Stimulated activated CD4-positive, alpha-beta T cell treated with anti-CD3 and anti-CD28 coated beads, Interleukin-1b, Interleukin-23, amount 100 ng/mL, for 4 hours (primary cell): ENCODE measurements at places on chromosomes 12 and 14.

- no peak for DNase-seq
These were observed 1.5 kb upstream of the EFS start for GRCh38 chr14:23366426-23366921.

GRCh38 chr14:105168979-105169507, 467 bp upstream of the JAG2 start:
- DNase-seq: peak; percentile 27

- DNase-seq: peak; percentile 35
These were observed 20.0 kb upstream of the TCP11L2 start for GRCh38 chr12:106282457-106283097.

GRCh38 chr12:67331123-67331522, 62.0 kb downstream of the CAND1 start:
- no peak for DNase-seq

GRCh38 chr14:100861188-100861936, 35.4 kb downstream of the MEG3 start:
- DNase-seq: no peak

DNA sequence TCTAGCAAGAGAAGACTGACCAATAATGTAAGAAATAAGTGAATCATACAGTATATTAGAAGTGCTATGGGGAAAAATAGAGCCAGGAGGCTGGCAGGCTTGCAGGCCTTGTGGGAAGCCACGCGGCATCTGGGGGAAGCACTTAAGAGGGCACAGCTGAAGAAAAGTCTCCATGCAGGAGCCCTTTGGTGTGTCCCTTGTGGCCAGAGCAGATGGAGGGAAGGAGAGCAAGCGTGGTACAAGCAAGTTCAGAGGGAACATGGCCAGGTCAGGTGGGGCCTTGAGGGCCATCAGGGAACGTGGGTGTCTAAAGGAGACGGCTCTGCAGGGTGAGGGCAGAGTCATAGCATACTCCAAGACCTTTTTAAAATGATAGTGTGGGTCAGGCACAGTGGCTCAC, 51.7 kb downstream of the LRRC74A start:
- no peak for DNase-seq

DNA sequence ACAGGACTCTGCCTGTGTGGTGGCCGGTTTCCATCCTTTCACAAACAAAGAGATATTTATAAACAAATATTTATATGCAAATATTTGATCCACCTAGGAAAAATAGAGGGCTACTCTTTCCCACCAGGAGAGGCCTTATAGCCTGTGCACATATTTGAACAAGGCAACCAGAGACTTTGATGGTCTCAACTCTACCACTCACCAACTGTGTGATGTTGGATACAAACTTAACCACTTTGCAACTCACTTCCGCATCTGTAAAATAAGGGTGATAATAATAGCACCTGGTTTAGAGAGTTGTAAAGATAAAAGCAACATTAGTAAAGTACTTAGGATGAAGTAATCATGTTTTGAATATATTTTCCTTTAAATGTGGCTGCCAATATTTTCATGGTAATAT, 1.5 kb upstream of the CLEC12A start:
- no peak for DNase-seq

DNA sequence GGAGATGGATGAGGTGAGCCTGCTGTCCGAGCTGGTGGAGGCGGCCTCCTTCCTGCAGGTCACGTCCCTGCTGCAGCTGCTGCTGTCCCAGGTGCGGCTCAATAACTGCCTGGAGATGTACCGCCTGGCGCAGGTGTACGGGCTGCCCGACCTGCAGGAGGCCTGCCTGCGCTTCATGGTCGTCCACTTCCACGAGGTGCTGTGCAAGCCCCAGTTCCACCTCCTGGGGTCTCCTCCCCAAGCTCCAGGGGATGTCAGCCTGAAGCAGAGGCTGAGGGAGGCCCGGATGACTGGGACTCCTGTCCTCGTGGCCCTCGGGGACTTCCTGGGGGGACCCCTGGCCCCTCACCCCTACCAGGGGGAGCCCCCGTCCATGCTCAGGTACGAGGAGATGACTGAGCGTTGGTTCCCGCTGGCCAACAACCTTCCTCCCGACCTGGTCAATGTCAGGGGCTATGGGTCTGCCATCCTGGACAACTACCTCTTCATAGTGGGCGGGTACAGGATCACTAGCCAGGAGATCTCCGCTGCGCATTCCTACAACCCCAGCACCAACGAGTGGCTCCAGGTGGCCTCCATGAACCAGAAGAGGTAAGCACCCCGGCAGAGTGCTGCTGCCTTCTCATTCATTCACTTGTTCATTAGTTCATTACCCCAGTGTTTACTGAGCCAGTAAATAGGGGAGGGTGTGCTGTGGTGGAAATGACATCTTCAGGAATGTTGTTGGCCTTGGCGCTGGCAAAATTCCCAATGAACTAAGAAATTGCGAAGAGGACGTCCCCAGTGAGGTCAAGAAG, 774 bp upstream of the MANSC4 start:
- DNase-seq: no peak

DNA sequence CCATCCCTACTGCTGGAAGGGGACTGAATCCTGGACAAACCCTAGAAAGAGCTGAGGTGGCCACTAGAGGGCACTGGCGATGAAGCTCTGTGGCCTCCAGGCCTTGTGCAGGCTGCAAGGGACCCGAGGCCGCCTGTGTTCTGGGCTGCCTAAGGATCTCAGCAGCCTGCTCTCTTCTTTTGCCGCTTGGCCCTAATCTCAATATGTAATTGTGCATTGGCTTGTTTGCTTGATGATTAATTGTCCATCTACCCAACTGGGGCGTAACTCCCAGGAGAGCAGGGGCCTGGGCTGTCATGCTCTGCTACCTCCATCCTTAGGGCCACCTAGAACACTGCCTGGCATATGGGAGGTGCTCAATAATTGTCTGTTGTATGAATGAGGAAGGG, 73.8 kb downstream of the SYNE3 start:
- DNase-seq: peak; percentile 72

- DNase-seq: no peak
These were observed at the start of gene MMP19 for GRCh38 chr12:55842681-55843429. Gene MMP19 (minus strand): TSS chr12:55842936. CDS start chr12:55842830, 106 bp downstream.

DNA sequence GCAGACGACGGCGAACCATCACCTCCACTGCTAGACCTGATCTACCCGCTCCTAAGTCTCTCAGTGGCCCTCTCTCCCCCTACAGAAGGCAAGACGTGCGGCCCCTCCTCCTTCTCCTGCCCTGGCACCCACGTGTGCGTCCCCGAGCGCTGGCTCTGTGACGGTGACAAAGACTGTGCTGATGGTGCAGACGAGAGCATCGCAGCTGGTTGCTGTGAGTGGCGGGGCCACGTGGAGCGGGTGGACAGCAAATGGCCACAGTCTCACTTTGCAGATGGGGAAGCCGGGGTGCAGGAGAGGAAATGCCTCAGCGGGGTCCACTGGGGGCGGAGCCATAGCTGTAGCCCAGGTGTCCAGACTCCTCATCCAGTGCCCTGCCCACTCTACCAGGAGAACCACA, 21.4 kb upstream of the NXPH4 start:
- no peak for DNase-seq

GRCh38 chr12:92854344-92854743, 74.8 kb downstream of the EEA1 start:
- DNase-seq: no peak

- DNase-seq: no peak
These were observed 333.9 kb downstream of the ZFP36L1 start for GRCh38 chr14:68458840-68459469.

DNA sequence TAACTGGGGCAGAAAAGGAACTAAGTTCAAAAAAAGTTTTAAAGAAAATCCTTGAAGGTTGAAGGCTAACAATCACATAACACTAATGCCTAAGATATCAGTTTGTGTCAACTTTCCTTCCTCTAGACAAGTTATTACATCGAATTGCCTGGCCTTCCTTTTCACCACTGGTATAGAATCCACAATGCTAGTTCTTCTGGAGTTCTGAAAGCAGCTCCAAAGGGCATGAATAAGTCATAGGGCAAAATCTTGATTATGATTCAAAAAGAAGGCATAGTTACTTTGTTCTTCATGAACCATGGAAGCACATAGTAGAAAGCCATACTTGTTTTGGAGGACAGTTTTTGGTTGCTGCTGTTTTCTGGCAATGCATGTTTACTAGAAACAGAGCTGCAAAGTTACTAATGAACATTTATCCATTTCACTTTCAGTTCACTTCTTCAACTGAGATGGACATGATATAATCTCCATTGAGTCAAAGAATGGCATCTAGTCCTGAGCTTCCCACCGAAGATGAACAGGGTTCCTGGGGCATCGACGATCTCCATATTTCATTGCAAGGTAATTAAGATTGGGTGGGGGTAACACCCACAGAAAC, 56.0 kb downstream of the SYNE2 start:
- no peak for DNase-seq

DNA sequence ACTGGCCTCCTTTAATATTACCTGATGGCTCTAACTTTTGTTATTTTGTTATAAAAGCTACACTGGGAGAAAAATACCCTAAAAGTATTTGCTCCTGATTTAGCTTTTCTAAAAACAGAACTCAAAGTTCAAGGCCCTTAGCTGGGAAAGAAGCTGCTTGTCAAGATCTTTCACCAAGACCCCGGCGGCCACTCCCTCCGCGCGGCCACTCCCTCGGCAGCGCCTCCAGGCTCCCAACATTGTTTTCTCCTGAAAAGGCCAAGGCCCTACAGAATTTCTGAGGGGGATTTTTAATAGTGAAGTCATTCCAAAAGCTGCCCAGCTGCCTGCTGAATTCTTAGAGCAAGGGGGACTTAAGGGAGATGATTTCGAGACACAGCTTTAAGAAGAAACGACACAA, 96.4 kb downstream of the NTN4 start:
- no peak for DNase-seq

GRCh38 chr14:34059925-34060650, 109.2 kb upstream of the EGLN3 start:
- peak; percentile 18 for DNase-seq

DNA sequence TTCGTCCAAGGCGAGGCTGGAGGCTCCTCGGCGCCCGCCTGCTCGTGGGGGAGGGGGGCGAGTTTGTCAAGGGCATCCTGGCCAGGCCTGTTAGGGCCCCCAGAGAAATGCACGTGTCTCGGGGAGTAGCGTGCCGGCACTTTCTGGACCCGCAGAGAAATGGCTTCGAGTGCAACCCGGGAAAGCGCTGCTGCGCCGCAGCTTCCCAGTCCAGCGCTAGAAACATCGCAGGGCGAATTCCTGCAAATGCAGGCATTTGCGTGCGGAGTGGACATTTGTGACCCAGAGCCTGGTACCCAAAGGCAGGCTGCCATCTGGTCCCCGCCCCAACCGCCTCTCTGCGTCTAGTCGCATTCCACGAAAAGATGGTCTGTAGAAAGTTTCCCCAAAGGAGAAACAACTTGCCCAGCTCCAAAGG, 756 bp downstream of the LGR5 start:
- no peak for DNase-seq

GRCh38 chr12:130335517-130336392, 1.9 kb upstream of the PIWIL1 start:
- DNase-seq: peak; percentile 30

GRCh38 chr14:91263329-91263728, 18.8 kb upstream of the GPR68 start:
- no peak for DNase-seq

DNA sequence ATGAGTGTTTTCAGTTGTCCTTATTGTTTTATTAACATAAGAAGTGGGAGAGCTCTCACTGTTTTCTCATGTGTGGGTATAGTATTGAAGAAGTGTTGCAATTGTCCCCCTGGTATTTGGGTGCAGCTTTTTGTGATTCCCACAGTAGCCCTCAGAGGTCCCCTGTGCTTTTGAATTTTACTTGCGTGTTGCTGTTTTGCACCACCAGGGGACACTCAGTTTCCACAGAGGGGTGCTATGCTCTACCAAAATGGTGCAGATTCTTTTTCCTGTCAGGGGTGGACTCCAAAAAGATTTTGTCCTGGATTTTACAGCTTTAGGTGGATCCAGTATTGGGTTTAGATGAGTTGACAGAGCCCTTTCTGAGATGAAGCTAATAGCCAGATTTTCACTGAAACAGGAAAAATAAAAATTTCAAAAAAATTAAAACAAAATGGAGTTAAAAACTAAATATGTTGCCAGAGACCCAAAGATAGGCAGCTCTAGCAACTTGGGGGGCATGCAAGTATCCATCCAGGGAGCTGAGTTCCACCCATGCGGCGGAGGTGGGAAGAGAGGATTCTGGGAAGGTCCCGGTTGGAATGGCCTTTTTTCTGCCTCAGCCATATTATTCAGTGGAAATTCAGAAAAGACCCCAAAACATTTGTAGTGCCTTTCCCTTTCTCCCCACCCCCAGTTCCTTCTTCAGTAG, 50.2 kb downstream of the TTLL5 start:
- DNase-seq: no peak

DNA sequence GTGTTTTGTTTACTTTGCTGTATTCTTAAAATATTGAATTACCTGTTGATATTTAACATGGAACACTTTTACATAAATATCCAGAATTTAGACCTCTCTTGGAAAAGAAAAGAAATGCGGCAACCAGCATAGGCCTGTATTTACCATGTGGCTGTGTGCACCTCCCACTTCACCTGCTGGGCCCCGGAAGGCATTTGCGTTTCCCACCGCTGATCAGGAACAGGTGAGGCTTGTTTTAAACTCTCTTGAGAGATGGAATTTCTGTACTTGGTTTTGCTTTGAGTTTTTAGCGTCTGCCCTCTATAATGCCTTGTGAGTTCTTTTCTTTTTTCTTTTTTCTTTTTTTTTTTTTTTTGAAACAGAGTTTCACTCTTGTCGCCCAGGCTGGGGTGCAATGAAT, 124.2 kb downstream of the GLT1D1 start:
- no peak for DNase-seq

DNA sequence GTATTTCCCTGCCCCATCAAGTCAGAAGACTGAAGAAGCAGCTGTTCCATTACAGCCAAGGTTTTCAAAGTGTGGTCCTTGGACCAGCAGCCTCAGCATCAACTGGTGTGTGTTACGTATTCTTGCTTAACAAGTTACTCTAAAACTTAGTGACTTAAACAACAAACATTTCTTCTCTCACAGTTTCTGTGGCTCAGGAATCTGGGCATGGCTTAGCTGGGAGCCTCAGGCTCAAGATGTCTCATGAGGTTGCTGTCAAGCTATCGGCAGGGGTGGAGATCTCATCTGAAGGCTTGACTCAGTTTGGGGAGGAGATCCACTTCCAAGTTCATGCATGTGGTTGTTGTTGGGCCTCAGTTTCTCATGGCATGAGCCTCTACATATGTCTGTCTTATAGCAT, 174.5 kb downstream of the KTN1 start:
- DNase-seq: no peak

- no peak for DNase-seq
These were observed 36.1 kb downstream of the PARP11 start for GRCh38 chr12:3837049-3837448.

DNA sequence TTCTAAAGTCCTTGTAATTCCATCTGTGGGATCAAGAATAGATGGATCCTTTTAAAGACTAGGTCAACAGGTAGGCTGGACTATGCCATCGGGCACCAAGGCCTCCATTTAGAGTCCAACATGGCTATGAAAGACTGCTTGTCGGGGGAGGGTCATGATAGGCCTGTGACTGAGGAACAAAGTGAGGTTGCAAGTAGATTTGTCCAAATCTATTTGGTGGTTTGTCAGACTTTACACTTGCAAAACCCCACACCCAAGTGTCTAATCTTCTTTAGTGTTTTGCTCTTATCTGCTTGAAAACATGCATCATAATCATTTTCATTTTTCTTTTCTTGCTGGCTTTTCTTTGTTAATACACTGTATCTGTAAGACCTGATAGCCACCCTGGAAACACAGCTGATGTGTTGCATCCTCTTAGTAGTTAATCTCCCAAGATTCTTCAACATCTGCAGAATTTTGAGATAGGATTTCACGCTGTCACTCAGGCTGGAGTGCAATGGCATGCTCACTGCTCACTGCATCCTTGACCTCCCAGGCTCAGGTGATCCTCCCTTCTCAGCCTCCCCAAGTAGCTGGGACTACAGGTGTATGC, 50.3 kb downstream of the TDP1 start:
- DNase-seq: no peak
